ENCODE measurements at places on chromosomes 16 and 17. TPM values are rescaled to one million over a fixed set of nuclear protein-coding genes. Genes with fewer than 3 reads are reported as not detected.

The ACSM2A gene
- total RNA-seq: not detected

The TP53TG3B gene
- not detected for total RNA-seq

The TLCD2 gene
- total RNA-seq: 0.50 TPM

The CBFA2T3 gene
- total RNA-seq: 0.05 TPM

The SOCS7 gene
- 17.8 TPM for total RNA-seq

DNA sequence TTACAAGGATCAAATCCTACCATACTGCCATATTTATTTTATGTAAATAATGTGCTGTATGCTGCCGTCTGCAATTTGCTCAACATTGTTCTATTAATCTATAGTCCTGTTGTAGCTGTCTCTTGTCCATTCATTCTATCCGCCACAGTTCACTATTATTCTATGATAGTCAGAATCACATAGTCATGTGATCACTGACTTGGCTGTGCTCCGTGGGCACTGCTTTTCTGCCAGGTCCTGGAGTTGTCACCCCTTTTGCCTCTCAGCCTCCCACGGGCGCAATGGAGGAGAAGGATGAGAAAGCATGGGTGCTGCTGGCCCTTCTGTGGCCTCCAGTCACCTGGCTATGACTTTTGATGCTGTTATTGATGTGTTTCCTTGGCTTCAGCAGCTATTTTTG, 37.3 kb upstream of the ANKFY1 start:
- DNase-seq: no peak

DNA sequence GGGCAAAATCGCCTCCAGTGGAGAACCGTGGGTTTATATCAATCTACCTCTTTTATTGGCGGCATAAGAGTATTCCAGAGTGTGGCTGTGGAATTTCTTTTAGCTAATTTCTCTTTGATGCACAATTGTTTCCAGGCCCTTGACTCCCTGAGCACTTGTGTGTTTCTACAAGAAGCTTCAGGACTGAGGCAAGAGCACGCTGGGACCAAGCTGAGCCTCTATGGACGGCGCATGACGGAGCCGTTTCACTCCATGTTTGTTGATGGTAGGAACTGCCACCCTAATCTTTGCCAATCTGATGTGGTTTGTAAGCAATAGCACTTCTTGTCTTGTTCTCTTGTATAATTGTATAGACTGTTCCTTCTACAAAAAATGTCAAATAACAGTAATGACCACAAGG, 11.2 kb upstream of the ANKRD40CL start:
- DNase-seq: no peak

GRCh38 chr17:19410875-19411620, at the start of gene RNF112:
TSS of gene RNF112 (plus strand) at chr17:19411232. CDS start at chr17:19411409, 177 bp downstream.
- DNase-seq: peak; percentile 21

- peak; percentile 53 for DNase-seq
These were observed 4.3 kb upstream of the RHBDL3 start for GRCh38 chr17:32261417-32261736.

GRCh38 chr17:5571281-5571680, 13.0 kb downstream of the NLRP1 start:
- DNase-seq: no peak

DNA sequence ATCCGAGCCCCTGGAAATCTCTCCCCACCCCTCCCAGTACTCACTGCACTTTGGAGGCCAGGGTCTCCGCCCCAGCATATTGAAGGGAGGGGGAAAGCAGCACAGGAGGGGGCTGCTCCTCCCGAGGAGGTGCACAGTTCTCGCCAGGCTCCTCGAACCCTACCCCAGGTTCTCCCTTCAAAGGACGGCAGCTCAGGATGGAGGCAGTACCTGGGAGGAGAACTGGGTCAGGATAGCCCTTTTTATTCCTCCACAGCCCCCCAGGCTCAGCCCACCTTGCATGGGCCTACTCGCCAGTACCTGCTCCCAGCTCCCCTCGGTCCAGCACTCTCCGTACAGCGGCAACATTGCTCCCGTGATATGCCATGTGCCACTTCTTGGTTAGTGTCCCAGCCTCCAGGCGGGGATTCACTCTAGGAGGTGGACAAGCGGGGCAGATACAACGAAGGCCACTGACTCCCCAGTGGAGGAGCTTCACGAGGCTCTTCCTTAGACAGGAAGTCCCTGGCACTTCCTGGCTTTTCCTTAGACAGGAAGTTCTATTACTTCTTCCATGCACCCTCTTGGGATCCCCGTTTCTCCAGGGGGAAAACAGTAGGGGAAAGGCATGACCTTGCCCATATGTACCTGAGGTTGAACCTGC, 2.1 kb upstream of the GPS2 start:
- DNase-seq: no peak

DNA sequence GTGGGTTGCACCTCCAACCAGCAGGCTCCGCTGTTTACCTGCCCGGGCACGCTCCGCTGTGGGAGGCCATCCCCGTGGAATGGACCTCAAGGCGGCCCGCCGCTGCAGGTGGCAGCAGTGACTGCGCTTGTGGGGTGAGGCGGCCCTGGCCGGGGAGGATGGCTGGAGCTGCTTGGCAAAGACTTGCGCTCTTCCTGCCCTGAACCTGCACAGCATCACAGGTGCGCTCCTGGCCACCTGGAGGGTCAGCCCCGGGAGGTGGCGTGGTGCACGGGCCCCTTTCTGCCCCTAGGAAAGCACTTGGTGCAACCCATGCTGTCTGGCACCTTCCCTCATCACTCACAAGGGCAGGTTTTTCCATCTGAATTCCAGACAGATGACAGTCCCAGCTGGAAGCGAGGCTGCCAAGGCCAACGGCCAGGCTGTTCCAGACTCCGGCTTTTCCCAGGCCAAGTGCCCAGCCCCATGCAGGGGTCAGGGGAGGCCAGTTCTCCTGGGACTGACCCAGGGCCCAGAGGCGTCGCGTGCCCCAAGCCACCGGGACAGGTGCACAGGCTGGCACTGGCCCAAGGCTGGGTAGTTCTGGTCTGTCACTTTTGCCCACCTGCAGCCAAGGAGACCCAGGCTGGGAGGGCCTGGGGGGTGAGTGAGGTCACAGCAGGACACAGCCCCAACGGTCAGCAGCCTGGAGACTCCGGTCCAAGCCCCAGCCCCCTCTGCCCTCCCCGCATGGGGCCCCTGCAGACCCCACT, 13.3 kb downstream of the UTS2R start:
- peak; percentile 54 for DNase-seq

DNA sequence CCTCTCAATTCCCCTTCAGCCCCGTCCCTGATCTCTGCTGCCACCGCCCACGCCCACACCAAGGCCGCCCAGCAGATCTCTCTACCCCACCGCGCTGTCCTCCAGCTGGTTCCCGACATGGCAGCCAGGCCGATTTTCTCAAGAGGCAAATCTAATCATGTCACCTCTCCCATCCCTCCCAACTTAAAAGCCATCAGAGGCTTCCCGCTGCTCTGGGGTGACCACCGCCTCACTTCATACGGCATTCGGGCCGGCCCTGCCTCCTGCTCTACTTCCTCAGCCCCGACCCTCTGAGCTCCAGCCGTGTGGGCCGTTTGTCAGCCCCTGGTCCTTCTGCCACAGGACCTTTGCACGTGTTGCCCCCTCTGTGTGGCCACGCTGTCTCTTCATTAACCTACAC, 63.2 kb downstream of the RPH3AL start:
- DNase-seq: no peak

DNA sequence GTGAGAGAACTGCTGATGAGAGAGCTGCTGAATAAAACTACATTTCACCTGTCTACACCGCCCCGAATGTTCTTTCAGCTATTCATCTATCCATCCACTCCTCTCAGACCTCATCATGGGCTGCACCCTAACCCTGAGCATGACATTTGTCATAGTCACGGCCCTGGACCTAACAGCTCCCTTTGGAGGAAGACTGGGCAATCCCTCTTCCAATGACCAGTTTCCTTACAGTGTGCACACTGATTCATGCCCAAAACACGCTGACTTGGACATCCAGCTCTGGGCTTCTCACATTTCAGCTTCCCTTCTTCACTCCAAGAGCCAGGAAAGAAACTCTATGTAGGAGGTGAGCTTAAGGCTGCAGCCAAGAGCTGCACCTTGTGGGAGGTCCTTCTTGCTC, 41.8 kb upstream of the ARL4D start:
- peak; percentile 91 for DNase-seq

GRCh38 chr16:9469512-9469911, 378.1 kb downstream of the HAPSTR1 start:
- no peak for DNase-seq

DNA sequence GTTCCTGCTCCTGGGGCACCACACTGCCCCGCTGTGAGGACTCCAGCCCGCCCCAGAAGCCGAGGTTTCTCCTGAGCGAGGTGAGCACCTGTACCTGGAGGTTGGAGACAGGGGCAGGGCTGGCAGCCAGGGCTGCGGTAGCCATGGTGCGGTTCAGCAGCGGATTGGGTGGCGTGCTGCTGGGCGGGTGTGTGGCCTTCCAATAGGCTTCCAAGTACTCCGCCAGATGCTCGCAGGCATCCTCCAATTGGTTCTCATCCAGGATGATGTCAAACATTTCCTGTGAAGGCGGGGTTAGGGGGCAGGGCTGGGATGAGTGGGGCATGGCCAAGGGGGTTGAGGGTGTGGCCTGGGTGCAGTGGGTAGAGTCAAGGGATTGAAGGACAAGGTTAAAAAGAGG, 11.3 kb upstream of the ARL5C start:
- no peak for DNase-seq

DNA sequence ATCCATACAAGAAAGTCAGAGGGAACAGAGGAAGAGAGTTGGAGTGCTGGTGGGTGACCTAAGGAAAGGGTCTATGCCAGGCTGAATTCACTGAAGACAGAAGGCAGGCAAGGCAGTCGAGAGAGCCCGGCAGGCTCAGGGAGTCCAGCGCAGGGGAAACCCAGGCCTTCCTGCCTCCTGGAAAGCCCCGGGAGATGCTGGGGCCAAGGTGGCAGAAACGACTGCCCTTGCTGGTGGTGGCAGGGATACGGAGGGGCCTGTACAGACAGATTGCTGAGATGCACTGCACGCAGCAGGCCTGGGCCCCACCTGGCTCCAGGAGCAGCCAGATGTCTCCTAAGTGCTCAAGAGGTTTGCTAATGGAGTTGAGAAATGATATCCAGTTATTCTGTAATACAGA, 59.8 kb downstream of the GTF3C1 start:
- DNase-seq: no peak

DNA sequence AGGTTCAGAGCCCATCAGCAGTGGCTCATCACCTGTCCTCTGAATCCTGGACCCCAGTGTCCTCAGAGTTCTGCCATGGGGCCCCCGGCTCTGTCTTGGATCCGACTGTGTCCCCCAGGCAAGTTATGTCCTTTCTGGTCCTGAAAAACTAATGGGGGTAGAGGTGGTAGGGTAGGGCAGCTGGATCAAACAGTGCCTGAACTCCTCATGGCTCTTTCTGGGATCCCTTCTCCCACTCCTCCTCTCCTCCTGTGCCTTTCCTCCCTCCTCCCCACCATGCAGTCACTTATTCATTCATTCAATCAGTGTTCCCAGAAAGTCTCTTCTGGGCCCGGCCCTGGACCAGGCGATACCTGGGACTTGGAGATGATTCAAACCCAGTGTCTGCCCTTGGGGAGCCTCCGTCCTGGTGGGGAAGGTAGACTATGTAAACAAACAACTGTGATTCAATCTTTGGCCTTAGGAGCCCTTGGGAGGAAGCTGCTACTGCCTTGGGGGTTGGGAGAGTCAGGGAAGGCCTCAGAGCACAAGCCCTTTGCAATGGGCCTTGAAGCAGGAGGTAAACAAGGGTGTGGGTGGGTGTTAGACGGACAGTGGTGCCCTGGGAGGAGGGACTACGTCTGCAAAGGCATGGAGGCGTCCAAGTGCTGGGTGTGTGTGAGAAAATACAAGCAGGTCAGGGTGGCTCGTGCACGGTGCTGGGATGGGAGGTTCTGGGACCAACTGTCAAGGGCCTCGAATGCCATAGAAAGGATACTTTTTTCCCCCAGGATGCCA, 6.4 kb upstream of the FAM83G start:
- DNase-seq: peak; percentile 21

- peak; percentile 90 for DNase-seq
These were observed at the start of gene MAFG for GRCh38 chr17:81927653-81928543. TSS of gene MAFG (minus strand) at chr17:81927735. CDS start at chr17:81923185, 4,550 bp downstream.

Data from A172 (cell line).